ENCODE measurements at places on chromosomes 6 and 20. TPM values are rescaled to one million over a fixed set of nuclear protein-coding genes. Genes with fewer than 3 reads are reported as not detected.
A peak's percentile ranks its signal among the peaks of the same experiment; 100 is the strongest.

- DNase-seq = no peak
Measured at GRCh38 chr6:33779290-33779689, 9.6 kb downstream of the LEMD2 start.

DNA sequence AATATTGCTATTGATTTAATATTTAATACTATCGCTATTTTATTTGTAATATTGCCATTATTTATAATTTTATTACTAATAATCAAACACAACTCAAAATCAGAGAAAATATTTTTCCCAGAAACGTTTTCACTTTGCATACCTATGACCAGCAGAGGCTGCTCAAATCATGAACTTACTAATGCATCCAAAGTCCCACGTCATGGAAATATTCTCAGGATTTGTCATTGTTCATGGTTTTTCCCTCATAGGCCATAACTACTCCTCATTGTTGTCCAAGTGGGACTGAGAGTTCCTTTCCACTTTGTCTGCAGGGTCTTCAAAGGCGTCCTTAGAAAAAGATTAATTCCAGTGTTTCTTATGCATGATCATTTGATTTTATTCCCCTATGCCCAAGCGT, 344.8 kb downstream of the THBS2 start:
- DNase-seq = no peak

GRCh38 chr6:141956868-141957267, 175.9 kb upstream of the GJE1 start:
- no peak for DNase-seq

DNA sequence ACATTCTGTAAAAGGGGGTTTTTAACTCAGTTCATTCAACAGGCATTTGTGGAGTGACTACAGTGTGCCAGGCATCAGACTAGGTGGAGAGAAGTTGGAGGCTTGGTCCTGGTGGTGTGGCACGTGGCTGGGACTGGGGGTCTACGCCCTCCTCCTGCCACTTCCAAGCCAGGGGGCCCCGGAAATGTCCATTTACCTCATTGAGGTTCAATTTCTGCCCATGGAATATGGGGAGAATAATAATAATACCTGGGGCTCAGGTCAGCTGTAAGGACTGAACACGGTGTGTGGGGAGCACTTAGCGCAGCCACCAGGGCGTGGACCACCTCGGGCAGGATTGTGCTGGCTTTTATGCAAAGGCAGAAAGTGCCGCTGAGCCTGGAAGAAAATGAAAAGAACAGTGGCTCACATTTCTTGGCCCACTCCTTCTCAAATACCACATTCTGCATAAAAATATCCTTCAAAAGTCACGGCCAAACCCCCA, 229.4 kb downstream of the ANKRD60 start:
- DNase-seq = no peak

DNA sequence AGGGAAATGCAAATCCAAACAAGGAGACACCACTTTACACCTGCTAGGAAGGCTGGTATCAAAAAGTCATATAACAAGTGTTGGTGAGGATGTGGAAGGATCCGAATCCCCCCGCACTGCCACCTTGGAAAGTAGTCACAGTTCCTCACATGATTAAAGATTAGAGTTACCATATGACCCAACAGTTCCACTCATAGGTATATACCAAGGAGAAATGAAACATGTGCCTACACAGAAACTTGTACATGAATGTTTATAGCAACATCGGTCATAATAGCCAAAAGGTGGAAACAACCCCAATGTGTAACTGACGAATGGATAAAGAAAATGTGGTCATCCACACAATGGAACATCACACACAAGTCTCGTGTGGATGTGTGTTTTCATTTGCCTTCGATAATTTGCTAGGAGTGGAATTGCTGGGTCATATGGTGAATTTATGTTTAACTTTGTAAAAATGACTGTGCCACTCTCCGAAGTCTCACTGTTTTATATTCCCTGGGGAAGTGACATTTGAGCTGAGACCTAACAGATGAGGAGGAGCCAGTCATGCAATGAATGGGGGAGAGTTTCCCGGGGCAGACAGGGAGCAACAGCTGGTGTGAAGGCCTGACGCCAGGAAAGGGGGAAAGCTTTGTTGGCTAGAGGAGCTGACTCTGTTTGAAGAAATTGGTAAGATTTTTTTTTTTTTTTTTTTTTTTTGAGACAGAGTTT, 125.9 kb upstream of the MLN start:
- DNase-seq = no peak

DNA sequence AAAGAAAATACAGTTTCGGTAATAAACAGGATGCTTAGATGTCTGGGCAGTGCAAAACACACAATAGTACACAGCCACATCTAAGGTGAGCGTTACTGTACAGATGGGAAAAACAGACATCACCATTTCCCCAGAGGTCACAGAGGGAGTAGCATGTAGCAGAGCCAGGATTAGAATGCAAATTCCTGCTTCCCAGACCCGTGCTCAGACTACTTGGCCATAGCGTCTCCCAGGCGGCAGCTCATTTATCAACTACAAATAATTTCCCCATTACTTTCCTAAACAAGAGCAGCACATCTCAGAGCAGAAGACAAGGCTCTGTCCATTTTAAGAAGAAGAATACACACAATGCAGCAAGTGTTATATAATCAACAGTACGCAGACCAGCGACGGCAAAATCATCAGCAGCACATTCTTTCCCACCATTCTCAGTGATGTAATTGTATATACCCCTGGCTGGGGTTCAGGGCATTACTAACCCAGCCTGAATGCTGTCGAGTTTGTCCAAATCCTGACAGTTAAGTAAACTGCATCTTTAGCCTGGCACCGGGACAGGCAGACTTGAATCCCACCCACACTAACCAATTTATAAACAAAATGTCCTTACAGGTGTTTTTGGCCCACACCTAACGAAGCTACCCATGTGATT, 61.9 kb downstream of the CNKSR3 start:
- no peak for DNase-seq

GRCh38 chr6:70684794-70685493, 17.3 kb downstream of the SMAP1 start:
- DNase-seq = no peak

DNA sequence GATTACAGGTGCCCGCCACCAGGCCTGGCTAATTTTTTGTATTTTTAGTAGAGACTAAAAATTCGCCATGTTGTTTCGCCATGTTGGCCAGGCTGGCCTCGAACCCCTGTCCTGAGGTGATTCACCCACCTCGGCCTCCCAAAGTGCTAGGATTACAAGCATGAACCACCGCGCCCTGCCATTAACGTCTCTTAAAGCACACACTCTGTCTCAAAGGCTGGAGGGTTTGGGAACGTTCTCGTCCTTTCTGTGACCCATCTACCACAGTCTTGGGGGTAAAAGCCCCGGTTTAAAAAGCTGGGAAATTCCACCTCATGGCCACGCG, 57.8 kb upstream of the ARID1B start:
- no peak for DNase-seq

DNA sequence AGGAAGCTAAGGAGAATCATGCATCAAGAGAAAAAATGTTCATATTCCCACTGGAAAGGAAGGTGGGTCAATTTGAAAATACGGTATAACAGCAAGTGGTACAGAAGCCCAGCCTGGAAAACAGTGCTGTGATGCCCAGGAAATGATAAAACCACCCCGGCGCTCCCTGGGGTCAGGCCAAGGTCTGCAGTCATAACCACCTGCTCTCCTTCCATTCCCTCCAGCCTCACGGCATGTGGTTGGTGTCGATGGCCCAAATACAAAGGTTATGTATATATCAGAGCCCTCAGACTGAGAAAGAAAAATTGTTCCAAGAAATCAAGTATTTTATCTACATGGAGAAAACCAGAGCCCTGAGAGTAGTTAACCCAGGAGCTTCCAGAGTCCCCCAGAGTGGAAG, 208.1 kb upstream of the CDYL start:
- DNase-seq = no peak

DNA sequence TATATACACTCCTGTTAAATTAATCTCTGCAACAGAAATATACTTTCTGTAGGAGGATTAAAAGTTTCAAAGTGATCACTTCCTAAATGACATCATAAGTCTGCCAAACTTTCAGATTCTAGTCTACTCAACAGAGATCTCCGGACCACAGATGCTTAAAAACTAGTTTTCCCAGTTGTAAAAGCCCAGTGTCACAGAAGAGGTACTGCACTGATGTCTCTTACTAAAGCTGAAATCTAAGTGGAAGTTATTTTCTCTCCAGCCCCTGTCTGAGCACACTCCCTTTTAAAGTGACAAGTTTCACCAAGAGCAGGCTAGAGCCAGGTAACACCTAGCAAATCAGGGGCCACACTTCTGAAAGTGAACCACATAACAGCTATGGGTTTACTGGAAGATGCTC, 71.6 kb upstream of the DST start:
- DNase-seq = no peak

GRCh38 chr20:49360242-49360968, 82.5 kb upstream of the ZNFX1 start:
- DNase-seq = no peak

DNA sequence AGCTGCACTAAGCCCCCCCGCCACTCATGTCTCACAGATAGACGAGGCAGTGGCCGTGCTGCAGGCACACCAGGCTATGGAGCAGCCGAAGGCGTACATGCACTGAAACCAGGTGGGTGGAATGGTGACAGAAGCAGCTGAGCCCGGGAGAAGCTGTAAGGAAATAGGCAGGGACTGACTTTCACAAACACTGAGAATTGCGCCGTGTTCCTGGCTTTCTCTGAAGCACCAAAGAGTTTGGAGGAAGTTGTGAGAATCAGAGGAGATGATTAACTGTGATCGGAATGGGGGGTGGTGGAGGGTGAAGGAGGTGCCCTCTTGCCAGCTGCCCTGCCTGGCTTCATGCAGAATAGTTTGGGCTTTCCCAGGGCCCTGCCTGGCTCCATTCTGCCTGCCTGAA, 21.6 kb downstream of the TOMM34 start:
- peak; percentile 56 for DNase-seq

- no peak for DNase-seq
Measured at GRCh38 chr6:14317387-14317970, 199.9 kb downstream of the CD83 start.

DNA sequence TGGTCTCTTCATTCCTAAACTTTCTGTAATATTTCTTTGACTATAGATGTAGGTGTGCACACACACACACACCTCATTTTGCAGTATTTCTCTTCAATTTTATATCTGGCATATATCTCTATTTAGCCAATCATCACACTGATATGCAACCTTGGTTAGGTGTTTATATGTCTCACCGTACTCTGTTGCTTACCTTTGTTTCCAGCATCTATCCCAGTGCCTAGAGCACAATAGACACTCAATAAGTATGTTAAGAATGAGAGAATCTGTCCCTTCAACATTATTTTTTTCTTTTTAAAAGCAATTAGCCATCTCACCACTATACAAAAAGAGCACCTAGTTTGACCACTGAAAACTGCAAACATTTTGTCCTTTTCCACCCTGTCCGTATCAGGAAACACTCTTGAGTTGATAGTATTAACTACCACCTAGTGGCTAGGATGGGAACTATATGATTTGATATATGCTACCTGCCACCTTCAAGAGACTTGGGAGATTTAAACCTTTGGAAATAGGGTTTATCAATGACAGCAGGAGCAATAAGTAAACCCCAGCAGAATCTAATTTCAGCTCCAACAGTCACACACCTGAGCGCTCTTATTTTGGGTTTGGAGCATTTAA, 48.7 kb upstream of the RSPO3 start:
- DNase-seq = no peak

GRCh38 chr20:57210911-57211280, 55.5 kb downstream of the BMP7 start:
- DNase-seq = no peak

DNA sequence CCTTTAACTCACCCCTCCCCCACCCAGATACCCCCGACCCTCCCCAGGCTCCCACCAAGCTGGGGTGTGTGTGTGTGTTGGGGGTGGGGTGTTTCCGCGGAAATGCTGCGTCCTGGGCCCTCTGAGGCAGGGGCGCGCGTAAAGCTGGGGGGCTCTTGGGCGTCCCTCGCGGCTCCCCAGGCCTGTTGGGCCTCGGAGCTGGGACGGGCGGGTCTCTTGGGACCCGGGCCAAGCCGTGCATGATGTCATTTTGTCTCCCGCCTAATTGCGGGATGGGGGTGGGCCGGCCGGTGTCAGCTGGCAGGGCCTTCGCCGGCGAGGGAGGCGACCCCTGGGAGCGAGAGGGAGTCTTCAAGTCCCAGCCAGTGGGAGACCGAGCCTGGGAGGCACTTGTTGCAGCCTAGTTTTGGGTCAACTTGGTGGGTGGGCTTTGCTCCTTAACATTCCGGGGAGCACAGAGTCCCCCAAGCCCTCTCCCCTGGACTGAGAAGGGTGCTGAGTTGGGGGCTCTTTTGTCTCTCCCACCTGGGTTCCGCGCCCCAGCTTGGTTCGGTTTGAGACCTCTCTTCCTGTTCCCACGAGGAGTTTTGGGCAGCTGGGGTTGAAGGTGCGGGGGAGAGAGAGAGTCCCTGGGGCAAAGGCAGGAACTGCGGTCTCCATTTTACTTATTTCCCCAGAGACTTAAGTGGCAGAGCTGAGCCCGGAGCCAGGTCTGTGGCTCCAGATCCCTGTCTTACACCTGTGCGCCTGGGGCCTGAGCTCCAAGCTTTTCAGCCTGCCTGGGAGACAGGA, 623 bp downstream of the MYBL2 start:
- DNase-seq = no peak

- no peak for DNase-seq
Measured at GRCh38 chr6:7550433-7550801, 8.9 kb downstream of the DSP start.

DNA sequence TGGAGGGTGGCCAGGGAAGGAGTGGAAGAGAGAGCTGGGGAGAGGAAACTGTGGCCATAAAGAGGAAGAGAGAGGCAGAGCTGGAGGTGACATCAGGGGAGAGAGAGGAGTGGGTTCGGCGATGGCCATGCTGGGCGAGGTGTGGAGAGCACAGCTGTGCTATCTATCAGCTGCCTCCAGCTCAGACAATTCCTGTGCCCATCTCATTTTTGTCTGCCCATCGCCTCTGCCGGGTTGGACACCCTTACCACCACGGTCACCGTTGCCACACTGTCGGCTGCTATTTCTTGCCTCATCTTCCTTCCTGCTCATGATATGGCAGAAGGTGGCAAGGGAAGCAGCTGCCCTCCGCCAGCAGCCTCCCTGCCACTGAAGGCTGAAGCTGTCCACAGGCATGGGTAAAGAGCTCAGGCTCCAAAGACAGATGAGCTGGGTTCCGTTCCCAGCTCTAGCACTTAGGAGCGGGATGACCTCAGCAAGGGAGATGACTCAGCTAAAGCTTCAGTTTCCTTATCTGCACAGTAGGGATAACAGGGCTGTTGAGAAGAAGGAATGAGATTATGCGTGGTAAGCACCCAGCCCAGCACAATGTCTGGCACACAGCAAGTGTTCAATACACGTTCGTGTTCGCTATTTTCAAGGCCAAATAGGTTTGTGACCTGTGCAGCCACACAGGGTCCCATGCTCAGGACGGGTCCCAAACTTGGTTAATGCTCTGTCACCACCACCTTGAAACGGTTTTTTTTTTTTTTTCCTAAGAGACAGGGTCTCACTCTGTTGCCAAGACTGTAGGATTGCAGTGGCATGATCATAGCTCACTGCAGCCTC, 21.9 kb upstream of the TAF8 start:
- no peak for DNase-seq

GRCh38 chr6:7911345-7911725, 747 bp upstream of the TXNDC5 start:
- no peak for DNase-seq

The TTK gene
- total RNA-seq = 1.5 TPM

The STX11 gene
- 5.8 TPM for total RNA-seq

The ZBTB12 gene
- total RNA-seq = 6.4 TPM

The ARG1 gene
- not detected for total RNA-seq

The SCRT2 gene
- total RNA-seq = not detected

The RAB32 gene
- total RNA-seq = 13.6 TPM

The SNRNP48 gene
- total RNA-seq = 12.2 TPM

The FOXF2 gene
- 3.4 TPM for total RNA-seq

The CLDN20 gene
- not detected for total RNA-seq

Data from ureter (tissue), 1 donor.